Liver (tissue), 10 donors: ENCODE measurements at places on chromosomes 4 and X.

DNA sequence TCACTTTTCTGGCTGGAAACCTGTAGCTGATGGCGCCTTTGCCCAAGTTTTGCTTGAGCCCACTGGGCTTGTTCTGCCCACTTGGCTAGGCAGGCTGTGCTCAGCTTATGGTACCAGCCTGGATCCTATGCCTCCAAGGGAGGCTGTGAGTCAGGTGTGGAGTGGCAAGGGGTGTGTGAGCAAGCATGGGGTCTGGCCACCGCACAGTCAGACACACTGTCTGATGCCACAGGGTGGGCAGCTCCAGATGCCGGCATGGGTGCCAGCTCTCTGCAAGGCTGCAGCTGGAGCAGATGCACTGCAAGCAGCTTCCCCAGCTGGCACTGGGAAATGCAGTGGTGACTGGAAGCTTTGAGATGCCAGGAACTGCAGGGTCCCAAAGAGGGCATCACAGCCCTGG, 16.3 kb upstream of the GIMD1 start:
- no peak for DNase-seq

GRCh38 chrX:7706032-7706431, 136.9 kb upstream of the VCX start:
- DNase-seq, result no peak

DNA sequence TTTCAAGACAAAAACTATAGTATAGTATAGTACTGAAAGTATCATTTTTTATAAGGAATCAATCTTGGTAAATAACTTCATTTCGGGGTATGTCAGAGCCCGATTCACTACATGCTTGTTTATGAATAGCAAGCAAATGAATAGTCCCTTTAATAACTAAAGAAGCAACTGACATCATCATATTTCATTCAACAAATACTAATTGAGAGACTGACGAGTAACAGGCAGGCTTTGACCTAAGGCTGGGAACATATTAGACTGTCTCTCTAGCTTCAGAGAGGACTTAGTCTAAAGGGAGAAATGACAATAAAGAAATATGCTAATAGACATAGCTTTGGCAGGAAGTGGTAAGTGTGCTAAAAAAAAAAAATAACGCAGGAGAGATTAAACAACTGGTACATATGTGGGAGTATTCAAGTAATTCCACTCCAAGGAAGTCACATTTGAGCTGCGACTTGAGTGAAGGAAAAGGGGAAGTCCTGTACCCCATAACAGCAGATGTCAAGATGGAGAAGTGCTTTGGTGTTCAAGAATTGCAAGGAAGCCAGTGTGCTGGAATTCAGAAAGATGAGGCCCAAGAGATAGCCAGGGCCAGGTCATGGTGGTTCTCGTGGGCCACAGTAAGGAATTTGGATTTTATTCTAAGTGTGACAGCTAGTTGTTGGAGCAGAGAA, 284.9 kb downstream of the FBXO8 start:
- DNase-seq, result no peak

GRCh38 chr4:128427832-128428366, 140.3 kb upstream of the PGRMC2 start:
- no peak for DNase-seq
